ENCODE measurements at places on chromosomes 6 and 20. TPM values are rescaled to one million over a fixed set of nuclear protein-coding genes. Genes with fewer than 3 reads are reported as not detected.

Gene CRIP3
- total RNA-seq = not detected

Gene DYNLT2
- 0.98 TPM for total RNA-seq

Gene TAGAP
- total RNA-seq = not detected

Gene TOX2
- 3.9 TPM for total RNA-seq

Gene PPP2R5D
- 50.3 TPM for total RNA-seq

Gene TNFRSF6B
- 41.5 TPM for total RNA-seq

Gene HLA-DQB1
- total RNA-seq = not detected

Measured in vein endothelial cell (primary cell).